ENCODE measurements at places on chromosomes 12 and 14. TPM values are rescaled to one million over a fixed set of nuclear protein-coding genes. Genes with fewer than 3 reads are reported as not detected.

The CMKLR1 gene
- polyA plus RNA-seq: 3.1 TPM

- DNase-seq: no peak
Measured at GRCh38 chr12:47819138-47819895, 386 bp downstream of the HDAC7 start.

DNA sequence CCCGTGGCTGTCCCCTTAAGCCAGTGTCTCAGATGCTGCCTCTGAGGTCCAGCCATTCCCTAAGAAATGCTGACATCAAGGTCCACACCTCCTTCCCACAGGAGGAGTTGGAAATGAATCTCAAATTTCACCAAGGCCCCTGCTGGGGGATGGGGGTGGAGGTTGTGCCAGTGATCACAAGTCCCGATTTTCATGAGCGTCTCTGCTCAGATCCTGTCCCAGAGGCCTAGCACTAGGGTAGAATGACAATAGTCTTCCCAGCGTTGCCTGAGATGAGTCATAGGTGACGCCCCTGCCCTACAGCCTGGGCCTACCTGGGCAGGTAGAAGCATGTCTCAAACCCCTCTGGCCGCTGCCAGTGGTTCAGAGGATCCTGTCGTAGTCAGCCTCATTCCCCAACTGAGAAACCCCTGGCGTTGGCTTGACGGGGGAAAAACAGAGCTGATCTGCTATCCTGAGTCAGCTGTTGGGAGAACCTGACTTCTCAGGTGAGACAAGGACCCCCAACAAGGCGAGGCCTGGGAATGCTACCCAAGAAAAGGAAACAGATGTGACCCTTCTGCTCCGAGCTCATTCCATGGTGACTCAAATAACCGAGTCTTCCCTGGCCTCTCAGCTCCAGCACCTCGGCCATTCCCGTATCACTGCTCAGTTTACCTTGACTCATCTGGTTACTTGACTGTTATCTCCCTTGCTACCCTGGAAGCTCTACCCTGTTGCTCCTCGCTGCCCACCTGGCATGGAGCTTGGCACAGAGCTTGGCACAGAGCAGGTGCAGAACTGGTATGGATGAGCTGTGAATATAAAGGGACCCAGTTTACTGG is 21.8 kb upstream of the SPPL3 start:
- DNase-seq: no peak

DNA sequence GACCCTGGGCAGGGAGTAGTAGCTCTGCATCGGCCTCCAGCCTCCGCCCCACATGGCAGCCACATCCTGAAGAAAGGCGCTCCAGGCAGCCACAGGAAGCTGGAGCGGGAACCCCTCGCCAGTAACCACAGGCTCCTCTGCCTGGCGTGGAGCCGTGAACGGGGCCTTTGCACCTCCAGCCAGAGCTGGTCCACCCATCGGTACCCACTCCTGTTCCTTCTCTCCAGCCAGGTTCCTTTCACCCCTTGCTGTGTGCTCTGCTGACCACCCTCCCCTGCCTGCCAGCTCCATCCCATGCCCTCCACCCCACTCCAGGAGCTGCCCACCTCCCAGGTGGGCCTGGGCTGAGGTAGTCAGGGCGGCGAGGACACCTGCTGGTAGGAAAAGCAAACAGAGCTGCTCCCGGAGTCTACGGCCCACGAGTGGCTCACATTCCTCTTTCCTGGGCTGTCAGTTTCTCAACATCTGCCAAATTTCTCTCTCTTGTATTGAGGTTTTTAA is 2.7 kb downstream of the TGFB3 start:
- no peak for DNase-seq

The ANKRD33 gene
- polyA plus RNA-seq: 0.17 TPM

The NEMF gene
- polyA plus RNA-seq: 97.8 TPM

DNA sequence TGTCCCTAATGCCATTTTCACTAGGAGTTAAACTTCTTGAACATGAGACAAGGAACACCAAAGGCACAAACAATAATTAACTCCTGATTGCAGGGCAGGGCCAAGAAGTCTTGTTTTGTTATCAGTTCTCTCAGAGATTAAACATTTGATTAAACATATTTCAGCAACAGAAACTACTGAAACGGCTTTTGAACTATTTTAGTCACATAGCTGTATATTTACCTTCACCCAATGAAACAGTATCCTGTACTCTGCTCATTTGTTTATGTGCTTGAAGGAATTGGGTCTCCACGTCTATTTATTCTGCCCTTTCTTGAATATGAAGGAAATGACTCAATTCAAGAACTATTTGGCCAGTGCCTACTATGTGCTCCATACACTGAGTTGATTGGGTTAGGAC is 51.3 kb upstream of the PTCSC3 start:
- no peak for DNase-seq

The GAPDH gene
- 1,959 TPM for polyA plus RNA-seq

GRCh38 chr14:52000019-52000582 is 10.8 kb downstream of the RTRAF start:
- DNase-seq: no peak

The MIPOL1 gene
- polyA plus RNA-seq: 12.7 TPM

DNA sequence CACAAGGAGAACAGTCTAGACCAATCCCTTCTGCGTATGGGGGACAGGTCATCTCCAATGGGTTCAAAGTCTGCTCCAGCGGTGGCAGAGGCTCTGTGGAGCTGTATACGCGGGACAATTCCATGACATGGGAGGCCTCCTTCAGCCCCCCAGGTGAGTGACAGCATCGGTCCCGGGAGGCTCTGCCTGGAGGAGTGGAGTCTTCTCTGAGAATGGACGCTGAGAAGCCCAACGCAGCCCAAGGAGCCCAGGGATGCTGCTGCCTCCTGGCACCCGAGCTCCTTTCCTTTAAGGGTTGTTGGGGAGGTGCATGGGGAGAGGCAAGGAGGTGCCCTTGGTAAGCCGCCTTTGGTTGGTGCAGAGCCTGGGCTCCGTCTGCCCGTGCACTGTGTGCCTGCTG is 28.2 kb downstream of the ADGRD1 start:
- no peak for DNase-seq

DNA sequence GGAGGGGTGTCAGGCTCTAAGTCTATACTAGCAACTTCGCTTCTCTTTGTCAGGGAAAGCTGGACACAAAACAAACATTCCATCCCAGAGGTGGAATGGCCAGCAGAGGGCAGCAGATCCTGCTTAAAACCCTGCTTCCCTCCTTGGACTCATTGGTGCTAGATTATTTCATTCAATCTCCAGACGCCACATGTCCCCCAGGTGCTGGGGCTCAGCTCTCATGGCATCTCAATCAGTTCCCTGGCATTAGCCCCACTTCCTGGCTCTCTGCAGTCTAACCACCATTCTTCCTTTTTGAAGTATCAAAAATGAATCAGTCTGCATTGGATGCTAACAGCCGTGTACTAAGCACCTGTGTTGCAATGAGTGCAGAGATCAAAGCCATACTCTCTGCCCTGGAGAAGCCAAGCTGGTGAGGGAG is 8.1 kb upstream of the PPP1R1A start:
- DNase-seq: peak; percentile 84

GRCh38 chr14:91331721-91332120 is 85.9 kb downstream of the CCDC88C start:
- no peak for DNase-seq

- no peak for DNase-seq
Measured at GRCh38 chr14:64082837-64083236, 211.3 kb downstream of the ESR2 start.

GRCh38 chr12:124625867-124626675 is 58.7 kb upstream of the NCOR2 start:
- no peak for DNase-seq

GRCh38 chr14:100822013-100822412 is 3.9 kb upstream of the MEG3 start:
- DNase-seq: no peak

The SAMD15 gene
- 12.7 TPM for polyA plus RNA-seq

DNA sequence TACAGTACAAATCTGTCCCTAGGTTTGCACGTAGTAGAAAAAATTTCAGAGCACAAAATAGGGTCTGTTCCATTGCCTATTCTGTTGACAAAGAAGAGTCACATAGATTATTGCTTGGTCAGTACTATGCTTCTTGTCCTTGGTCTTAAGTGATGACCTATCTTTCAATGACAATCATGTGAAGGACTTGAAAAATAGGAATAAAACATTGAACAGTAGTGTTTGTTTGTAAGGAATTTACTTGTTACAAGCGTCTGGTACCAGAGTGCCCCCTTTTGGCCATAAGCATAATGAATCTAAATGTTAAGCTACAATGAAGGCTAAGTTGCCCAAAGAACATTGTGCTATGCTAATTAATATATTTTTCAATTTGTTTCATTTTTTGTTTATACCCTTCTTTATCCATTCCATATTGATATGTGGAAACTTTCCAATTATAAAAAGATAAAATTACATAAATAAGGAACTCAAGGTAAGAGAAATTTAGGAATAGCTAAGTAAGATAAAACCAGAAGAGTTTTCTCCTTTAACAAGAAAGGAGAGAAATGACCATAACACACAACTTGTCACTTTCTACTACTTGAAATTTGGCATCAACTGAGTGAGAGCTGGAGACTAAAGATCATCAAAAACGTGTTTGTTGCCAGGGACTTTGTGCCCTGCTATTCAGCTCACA is 204.7 kb downstream of the EPS8 start:
- DNase-seq: peak; percentile 55

DNA sequence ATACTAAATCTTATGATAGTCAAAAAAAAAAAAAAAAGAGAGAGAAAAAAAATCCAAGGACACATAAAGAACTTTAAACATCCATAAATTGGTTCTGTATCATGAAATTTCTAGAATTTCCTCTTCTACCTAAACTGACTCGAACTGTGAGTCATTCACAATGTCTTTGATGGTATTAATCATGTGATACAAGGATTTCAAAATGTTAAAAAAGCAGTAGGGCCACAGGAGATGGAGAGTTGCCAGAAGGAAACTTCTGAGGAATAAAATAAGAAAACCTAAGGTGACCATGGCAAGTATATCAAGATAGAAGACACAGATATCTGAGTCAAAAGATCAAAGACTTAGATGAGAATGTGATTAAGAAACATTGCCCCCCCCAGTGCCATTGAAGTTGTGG is 1320.9 kb upstream of the FLRT2 start:
- no peak for DNase-seq

- no peak for DNase-seq
Measured at GRCh38 chr12:50017641-50018040, 7.7 kb downstream of the RACGAP1 start.

The TAS2R43 gene
- 0.63 TPM for polyA plus RNA-seq

The GPRC5D gene
- 1.1 TPM for polyA plus RNA-seq

The NEDD8 gene
- polyA plus RNA-seq: 231 TPM

The NID2 gene
- 109 TPM for polyA plus RNA-seq

The LHX5 gene
- not detected for polyA plus RNA-seq

- DNase-seq: no peak
Measured at GRCh38 chr14:52175982-52176502, 91.5 kb upstream of the PTGDR start.

DNA sequence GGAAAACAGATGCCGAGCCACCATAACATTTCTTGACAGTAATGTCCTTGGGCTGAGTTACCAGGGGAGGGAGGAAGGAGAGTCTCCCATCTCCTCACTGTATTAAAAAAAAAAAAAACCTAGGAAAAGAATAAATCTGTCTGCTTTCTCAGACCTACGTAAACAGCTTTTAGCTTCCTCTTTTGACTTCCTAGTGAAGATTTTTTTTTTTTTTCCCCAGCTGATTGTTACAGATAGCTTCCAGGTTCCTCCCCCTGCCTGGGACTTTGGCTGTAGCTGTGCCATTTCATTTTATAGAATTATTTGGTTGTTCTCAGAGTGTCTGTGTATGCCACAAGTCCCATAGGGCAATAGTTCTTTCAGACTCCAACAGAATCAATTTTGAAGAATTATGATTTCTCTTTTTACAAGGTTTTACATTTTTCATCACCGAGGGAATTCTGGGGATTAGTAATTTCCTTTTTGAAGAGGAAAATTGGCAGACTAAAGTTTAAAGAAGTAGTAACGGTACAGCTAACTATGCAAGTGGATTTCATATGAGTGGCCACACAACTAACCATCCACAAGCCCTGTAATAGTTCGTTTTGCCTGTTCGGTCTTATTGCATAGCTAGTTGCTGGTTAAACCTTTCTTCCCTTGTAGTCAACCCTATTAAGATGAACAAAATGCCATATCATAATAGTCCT is 23.1 kb upstream of the GNS start:
- DNase-seq: no peak

DNA sequence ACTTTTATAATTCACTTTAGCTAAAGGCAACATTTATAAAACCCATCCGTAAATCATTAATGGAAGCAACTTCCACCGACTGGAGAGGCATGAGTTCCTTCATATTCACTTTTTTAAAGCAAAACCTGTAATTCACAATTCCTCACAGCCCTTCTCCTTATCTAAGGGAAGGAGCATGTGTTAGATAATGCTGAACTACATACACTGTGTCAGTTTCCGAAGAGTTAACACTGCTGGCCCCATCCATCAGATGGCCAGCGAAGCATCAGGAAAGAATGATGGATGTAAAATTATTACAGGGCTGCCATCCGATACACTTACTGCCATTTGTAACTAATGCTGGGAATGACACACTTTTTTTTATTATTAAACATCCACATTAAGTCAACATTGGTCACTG is 392.8 kb downstream of the SOX5 start:
- no peak for DNase-seq

DNA sequence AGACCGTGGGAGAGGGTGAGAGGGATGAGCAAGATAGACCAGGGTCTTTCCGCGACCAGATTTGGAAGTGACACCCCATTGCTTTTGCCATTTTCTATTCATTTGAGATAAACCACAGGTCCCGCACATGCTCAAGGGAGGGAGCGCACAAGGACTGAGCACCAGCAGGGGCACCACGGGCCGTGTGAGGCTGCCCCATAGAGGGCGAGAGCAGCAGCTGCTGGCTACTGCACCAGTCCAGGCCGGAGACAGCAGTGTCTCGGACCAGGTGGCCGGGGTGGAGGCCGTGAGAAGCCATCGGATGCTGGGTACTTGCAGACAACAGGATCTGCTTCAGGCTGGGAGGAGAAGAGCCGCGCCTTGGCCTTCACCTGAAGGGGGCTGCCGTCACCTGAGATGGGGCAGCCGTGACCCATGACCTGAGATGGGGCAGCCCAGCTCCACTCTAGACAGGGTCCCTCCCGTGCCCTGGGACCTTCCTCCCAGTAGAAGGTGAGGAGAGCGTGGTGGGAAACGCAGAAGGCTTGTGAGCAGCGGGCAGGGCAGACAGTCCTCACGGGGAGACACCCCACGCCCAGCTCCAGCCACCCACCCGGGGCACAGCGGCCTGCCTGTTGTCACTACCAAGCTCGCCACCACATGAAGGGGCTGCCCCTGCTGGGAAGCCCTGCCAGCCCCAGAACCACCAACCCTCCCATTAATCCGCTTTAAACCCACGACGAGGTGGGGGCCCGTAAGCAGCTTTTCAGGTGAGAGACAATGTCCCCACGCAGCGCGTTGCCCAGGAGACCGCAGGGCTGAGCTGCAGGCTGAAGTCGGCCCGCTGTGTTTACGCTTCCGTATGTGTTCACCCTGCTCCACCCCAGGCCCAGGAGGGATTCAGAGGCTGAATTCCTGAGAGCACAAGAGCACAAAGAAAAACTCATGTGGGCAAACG is 61.7 kb upstream of the FBRSL1 start:
- no peak for DNase-seq

GRCh38 chr12:6827437-6827911 is 733 bp upstream of the P3H3 start:
- peak; percentile 87 for DNase-seq

- DNase-seq: peak; percentile 71
Measured at GRCh38 chr12:3342051-3342450, 149.0 kb upstream of the PRMT8 start.

- DNase-seq: no peak
Measured at GRCh38 chr12:116636608-116637519, 77.7 kb downstream of the MAP1LC3B2 start.
